Calu3 (cell line): ENCODE measurements at places on chromosomes 12 and 14.

DNA sequence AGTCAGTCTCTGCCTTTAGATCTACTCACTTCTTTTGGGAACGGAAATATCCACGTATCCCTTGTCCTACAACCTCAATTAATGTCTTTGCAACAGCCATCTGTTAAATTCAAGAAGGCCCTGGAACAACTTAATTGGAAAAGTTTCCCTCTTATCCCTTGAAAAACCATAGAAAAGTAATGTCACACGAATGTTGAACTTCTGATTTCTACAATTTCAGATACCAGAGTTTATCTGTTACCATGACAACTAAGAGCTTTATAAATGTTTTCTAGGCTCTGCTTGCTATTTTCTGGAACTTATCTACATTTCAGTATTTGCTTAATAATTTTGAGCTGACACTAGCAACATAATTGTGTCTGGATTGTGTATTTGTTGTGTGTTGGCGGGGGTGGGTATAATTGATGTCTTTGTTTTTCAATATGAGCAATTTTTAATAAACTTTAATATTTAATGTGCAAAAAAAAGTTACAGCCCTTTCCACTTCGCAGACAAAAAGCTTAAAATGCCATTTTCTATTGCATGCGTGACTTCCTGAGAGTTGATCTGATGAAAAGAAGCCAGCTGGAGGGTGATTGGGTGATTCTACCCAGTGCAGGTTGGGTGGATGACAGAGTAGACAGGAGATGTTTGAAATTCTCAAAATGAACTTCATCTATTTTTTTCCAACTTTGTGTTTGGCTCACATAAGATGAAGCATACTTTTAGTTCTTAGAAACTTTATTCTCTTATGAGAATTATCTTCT lies 11.8 kb upstream of the EDDM3A start:
- no peak for DNase-seq

DNA sequence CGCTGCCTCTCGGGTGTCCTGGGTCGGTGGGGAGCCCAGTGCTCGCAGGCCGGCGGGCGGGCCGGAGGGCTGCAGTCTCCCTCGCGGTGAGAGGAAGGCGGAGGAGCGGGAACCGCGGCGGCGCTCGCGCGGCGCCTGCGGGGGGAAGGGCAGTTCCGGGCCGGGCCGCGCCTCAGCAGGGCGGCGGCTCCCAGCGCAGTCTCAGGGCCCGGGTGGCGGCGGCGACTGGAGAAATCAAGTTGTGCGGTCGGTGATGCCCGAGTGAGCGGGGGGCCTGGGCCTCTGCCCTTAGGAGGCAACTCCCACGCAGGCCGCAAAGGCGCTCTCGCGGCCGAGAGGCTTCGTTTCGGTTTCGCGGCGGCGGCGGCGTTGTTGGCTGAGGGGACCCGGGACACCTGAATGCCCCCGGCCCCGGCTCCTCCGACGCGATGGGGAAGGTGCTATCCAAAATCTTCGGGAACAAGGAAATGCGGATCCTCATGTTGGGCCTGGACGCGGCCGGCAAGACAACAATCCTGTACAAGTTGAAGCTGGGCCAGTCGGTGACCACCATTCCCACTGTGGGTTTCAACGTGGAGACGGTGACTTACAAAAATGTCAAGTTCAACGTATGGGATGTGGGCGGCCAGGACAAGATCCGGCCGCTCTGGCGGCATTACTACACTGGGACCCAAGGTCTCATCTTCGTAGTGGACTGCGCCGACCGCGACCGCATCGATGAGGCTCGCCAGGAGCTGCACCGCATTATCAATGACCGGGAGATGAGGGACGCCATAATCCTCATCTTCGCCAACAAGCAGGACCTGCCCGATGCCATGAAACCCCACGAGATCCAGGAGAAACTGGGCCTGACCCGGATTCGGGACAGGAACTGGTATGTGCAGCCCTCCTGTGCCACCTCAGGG lies 679 bp downstream of the ARF6 start:
- DNase-seq, result peak; percentile 63

- no peak for DNase-seq
These were observed 146.6 kb downstream of the CRADD start for GRCh38 chr12:93823616-93824391.

GRCh38 chr12:65630555-65630954 lies 193.7 kb upstream of the HMGA2 start:
- no peak for DNase-seq

- no peak for DNase-seq
These were observed 41.6 kb downstream of the TRHDE start for GRCh38 chr12:72313806-72314205.

GRCh38 chr12:6827982-6828780 lies at the start of gene P3H3:
P3H3 (plus strand) TSS chr12:6828407; CDS start chr12:6828441, 34 bp downstream.
- DNase-seq, result no peak
